ENCODE measurements at places on chromosomes 7 and 10.
A peak's percentile ranks its signal among the peaks of the same experiment; 100 is the strongest.

DNA sequence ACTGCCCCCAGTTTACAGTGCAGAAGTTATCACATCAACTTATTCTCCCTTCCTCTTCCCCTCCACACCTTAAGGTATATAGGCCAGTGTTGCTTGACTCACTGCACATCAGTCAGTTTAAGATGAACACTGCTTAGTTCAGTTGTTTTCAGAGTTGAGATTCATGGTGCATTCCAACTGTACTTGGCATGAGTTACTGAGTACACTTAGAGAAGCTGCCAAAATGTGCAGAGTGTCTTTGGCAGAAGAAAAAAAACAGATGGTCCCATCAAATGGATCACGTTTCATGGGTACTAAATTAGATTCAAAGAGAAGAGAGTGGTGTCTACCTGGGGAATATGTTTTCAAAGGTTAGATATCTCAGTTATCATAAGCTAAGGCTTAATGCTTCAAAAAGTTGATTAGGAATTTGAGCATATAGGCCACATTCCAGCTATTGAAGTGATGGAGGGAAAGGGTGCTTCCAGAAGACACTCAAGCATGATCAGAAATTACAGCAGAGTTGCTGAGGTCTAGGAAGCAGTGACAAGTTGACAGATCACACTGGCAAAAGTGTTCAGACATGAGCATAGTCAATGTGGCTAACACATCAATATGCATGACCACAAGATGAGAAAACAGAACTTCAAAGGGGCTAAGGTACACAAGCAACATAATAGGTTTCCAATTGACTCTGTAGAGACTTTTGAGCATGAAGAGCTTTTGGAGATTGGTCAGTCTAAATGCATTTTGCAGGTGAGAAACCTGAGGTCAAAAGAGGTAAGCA is 579.2 kb upstream of the CELF2 start:
- no peak for DNase-seq

- DNase-seq, result no peak
Observed at GRCh38 chr10:84743483-84743882, 415.1 kb downstream of the CCSER2 start.

DNA sequence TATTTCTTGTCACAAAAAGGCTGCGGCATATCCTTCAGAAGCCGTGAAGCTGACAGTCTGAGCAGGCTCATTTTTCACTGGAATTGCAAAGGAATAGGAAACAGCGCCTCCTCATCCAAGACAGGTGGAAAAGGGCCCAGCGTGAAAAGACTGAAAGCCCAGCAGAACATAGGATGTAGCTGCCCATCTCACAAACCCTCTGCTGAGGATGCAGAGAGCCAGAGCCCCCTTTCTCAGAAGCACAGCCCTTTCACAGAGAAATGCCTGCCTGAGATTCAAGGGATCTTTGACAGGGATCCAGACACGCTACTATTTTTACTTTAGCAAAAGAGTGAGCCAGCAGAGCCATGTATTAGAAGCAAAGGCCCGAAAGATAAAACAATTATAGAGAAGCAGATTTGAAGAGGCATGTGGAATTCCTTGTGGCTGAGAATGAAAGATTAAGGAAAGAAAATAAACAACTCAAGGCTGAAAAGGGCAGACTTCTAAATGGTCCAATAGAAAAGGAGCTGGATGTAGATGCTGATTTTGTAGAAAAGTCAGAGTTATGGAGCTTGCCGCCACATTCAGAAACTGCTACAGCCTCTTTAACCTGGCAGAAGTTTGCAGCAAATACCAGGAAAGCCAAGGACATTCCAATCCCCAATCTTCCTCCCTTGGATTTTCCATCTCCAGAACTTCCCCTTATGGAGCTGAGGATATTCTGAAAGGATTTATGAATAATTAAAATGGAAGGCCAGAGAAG is 36.9 kb downstream of the GDI2 start:
- DNase-seq, result peak; percentile 20

DNA sequence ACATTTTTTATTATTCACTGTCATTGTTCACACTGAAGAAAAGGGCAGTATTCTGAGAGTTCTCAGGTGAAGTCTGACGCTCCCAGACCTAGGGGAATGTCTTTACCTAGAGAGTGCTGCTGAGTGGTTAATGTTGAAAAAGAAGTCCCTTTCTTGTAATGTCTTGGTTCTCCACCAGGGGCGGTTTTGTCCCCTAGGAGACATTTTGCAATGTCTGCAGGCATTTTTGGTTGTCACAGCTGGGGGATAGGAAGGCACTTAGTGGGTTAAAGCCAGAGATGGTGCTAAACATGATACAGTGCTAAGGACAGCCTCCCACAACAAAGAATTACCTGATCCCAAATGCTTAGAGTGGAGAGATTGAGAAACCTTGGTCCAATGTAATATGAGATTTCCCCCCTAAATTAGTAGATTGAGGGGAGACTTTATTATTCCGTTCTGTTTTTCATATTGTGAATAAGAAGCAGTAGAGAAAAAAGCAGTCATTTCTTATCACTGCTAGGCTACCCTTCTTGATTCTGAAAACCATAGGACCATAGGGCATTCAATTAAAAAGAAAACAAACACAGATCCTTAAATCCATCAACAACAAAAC is 13.1 kb downstream of the UMAD1 start:
- no peak for DNase-seq

GRCh38 chr7:155864991-155865690 is 52.9 kb upstream of the SHH start:
- no peak for DNase-seq

GRCh38 chr7:102823390-102824119 is 74.8 kb downstream of the FAM185A start:
- DNase-seq, result no peak

GRCh38 chr7:732094-732541 is 5.0 kb upstream of the PRKAR1B start:
- peak; percentile 24 for DNase-seq

- DNase-seq, result peak; percentile 45
Observed at GRCh38 chr7:48741545-48741944, 182.8 kb upstream of the CDC14C start.

- no peak for DNase-seq
Observed at GRCh38 chr7:13894954-13895353, 94.5 kb downstream of the ETV1 start.

DNA sequence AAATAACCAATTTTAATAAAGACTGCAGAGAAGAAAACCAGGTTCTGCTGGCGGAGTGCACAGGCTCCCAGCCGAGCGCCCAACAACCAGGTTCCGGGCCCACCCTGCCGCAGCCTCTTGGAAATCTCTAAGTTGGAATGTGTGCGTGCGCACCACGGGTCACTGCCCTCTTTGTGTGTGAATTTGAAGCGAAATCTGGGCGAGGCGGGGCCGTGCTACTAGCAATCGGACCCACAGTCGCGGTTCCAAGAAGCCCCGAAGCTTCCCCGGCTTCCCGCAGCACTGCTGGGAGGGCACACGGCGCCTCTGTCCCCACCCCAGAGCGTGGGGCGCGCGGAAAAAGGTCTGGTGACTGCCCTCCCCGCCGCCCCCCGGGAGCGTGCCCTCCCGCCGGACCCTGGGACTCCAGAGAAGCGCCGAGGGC is 666 bp upstream of the MAP3K8 start:
- DNase-seq, result peak; percentile 89

DNA sequence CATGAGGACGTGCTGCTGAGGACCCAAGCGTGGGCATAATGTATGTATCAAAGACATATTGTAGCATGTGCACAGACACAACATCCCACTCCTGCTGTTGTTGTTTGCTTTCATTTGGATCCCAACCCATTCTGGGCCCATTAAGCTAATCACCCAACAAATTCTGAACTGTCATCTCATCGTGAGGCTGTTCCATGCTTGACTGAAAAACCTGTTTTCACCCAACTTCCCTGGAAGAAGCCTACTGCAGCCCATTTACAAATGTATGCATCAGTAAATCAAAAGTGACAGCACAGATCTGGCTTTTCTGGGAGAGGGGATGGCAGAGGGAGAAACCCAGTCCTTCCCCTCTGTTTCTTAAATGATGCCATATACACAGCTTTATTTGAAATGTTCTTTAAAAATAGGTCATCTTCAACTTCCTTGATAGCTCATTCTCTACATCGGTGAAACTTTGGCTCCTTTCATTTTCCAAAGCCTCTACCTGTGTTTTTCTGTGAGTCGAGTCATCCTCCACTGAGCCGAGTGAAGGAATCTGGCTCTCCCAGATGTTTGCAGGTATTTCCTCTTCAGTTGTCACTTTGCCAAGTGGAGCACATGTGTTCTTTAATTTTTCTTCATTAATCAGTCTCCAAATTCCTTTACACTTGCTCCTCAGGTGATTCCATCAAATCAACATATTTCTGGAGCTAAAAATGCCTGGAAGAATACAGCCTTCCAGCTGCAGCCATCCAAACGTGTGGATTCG is 151.8 kb downstream of the CHN2 start:
- DNase-seq, result no peak

- DNase-seq, result no peak
Observed at GRCh38 chr10:20132816-20133215, 316.6 kb downstream of the PLXDC2 start.

DNA sequence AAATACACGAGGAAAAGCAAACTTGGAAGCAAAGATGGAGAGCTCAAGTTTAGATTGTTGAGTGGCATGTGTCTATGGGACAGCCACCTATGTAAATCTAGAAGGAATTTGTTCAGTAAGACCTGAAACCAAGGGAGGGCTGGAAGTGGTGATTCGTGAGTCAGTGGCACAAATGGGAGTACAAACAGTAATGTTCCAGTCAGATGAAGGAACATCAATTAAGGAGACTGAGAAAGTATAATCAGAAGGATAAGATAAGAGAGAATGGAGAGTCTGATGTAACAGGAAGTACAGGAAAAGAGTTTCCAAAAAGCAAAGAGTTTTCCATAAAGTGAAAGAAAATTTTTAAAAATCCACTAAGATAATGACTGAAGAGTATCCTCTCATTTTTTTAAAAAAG is 544.2 kb downstream of the KIF20B start:
- no peak for DNase-seq

GRCh38 chr7:44064791-44065430 is 456 bp downstream of the PGAM2 start:
- no peak for DNase-seq

DNA sequence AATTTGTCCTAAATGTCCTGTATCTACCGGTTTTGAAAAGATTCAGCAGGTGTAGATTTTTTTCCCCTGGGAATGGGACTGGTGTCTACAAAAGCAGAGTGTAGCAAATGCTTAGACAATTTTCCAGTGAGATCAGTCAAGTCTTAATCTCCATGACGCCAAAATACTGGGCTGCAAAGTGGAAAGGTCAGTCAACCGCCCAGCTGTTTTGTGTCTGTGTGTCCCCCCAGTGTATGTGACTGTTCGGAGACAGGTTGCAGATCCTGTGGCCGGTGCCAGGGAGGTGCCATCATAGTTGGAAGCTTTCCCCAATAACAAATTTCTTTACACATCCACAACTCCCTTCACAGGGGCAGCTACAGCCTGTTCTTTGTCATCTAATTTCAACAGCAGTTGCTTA is 263.8 kb downstream of the ARHGAP12 start:
- no peak for DNase-seq

- DNase-seq, result no peak
Observed at GRCh38 chr7:129989466-129989865, 36.7 kb upstream of the UBE2H start.

GRCh38 chr10:14671386-14671831 is 103.3 kb downstream of the FAM107B start:
- DNase-seq, result no peak

- no peak for DNase-seq
Observed at GRCh38 chr7:22676385-22676784, 50.6 kb upstream of the IL6 start.

- DNase-seq, result no peak
Observed at GRCh38 chr7:151342811-151343210, 1.2 kb downstream of the NUB1 start.

DNA sequence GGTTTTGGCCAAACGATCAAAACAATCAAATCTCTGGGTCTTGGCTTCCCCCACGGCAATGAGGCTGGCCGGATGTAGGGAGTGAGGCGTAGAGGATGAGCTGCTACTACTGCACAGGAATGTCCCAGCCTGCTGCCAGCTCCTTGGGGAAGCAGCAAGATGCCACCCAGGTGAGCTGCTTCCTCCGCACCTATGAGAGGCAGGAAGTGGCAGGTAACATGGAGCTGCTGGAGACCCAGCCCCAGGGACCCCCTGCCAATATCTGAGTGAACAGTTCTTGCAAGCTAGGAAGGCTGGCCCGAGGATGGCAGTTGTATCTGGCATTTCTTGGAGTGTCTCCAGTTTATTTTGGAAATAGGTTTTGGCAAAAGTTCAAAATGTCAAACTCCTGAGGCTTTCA is 413.5 kb downstream of the DNAJB6 start:
- DNase-seq, result no peak

- DNase-seq, result no peak
Observed at GRCh38 chr7:128215281-128215680, 25.8 kb upstream of the LEP start.

DNA sequence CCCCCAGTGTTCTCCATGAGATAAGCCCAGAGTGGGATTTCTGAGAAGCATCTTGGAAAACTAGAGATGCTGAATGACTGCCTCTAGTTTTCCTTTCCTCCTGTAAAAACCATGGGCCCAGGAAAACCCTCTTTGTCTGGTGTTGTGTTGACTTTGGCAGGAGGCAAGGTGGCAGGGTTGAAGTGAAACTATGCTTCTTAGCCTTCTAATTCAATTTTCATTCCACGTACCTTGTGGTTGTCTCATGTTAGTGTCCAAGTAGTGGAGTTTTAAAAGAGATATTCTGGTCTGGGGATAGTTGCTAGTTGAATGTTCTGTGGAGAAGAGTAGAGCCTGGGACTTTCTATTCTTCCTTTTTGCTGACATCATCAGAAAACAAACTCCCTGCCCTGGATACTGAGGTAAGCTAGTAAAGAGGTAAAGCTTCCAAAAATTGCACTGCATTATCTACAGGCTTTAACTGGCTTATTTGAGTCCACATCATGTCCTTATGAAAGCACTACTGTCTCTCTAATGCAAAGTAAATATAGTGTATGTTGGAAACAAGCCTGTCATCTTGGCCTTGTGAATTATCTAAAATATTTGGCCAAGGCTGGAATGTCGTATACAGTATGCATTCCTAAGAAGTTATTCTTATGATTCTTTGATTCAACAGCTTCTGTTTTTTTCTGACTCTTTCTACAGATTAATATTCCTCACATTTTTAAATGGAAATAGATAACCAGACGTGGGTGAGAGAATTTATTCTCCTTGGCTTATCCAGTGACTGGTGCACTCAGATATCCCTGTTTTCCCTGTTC is at the start of gene OR2F2:
TSS of gene OR2F2 (plus strand) at position 708 of the 800 bp plus-strand sequence. CDS start at position 708, 0 bp downstream.
- DNase-seq, result no peak

GRCh38 chr7:91720260-91720937 is 160.1 kb downstream of the MTERF1 start:
- no peak for DNase-seq

GRCh38 chr7:134758981-134759380 is 20.5 kb upstream of the CALD1 start:
- no peak for DNase-seq

DNA sequence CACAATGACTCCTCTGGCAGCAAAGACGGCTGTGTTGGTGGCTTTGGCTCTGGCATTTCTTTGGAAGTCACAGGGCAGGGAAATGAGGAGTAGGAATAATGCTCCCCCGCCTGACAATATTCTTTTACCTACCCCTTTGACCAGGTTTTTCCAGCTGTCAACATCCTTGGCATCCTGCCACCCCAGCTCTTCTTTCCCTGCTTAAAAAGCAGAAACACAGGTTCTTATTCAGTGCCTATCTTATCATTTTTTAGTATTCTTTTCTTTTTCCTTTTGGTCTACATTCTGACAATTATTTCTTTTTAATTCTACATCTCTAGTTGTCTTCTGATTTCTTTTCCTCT is 97.7 kb downstream of the CREB5 start:
- DNase-seq, result no peak

- DNase-seq, result no peak
Observed at GRCh38 chr10:95360122-95360714, 69.4 kb upstream of the PDLIM1 start.

All from HAP-1 (cell line).